Kidney glomerular epithelial cell (primary cell): ENCODE measurements at places on chromosomes 6 and 20.
A peak's percentile ranks its signal among the peaks of the same experiment; 100 is the strongest.

DNA sequence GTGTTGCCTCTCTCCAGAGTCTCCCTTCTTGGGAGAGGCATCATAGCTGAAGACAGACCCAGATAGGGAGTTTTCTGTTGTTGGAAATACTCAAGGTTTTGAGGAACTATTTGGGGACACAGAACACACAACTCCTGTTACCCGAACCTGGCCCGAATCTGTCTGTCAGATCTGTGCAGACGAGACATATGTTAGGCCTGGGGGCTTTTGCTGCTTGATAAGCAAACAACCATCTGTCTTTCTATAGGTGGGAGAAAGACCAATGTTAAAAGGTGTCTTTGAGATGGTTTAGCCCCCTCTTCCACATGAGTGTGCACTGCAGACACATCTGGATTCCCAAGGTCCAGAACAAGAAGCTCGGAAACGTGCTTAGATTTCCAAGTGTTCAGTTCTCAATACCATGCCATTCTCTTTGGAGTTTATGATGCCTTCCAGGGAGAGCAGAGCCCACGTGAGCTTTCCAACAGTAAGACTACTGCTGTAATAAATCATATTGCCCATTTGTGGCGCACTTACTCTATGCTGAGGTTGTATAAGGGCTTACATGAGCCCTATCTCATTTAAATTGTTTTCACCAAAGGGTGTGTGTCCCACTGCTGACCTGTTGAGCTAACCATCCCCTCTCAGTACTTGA lies 3.8 kb upstream of the STX16 start:
- no peak for DNase-seq

DNA sequence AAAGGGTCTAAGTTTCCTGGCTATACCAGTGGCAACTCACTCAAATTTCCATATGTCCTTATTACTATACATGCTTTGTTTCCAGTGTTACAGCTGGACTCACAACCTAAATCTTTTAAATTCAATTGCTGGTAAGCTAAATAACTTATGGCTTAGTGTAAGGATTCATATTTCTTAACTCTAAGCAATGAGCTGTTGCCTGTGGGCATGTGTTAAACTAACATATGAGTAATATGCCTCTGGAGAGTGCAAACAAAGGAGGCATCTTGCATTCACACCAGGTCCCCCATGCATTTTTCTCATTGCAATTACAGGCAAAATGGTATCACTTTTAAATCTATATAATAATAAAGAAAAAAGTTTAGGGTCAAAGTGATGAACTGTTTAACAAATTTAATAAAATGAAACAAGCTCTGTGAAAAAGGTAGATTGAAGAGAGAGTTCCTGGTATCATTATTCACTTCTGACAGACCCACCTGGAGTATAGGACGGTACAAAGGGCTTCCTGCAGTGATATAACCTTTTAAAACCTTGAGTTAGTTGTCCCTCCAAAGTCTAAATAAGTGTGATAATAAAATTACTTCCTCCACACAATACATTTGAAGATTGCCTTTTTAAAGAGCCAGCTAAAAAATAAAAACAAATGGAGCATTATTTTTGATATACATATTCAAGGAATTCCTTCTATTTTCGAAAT lies 57.6 kb upstream of the HMGCLL1 start:
- DNase-seq, result peak; percentile 22

- DNase-seq, result no peak
These were observed 168.2 kb downstream of the SMOC2 start for GRCh38 chr6:168609026-168609685.

DNA sequence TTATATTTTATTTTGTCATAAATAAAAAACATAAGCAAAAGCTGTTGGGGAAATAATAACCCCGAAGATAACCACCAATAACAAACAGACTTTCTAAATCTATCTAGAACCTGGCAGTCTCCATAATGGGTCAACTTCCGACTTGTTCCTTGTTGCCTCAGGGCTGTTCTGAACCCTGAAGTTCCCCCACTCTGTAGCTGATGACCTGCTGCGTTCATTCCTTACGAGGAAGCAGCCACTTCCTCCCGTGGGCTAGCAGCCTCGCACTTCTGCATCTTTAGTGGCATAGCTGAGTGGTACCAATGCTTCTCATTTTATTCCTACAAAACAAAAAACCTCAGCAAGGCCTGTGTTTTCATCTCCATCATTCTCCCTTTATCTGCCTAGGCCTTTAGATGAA lies 103.0 kb downstream of the PLEKHG1 start:
- no peak for DNase-seq

- DNase-seq, result no peak
These were observed 43.0 kb downstream of the FRK start for GRCh38 chr6:116017546-116018295.

DNA sequence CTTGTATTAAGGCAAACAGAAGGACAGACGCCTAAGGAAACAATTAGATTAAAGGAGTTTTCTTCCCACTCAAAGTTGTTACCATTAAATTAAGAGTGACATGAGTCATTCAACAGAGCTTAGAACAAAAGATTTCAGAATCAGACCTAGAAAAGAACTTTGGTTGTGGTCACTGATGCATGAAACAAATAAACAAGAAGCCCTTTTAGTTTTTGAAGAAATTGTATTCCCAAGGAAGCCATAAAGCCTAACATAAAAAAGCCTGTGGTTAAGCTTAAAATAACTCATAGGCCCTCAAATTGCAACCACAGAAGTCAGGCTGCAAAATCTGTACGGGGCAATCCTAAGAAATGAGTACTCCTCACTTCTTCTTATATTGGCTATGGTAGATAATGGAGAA lies 17.9 kb upstream of the TRIM26 start:
- DNase-seq, result no peak

DNA sequence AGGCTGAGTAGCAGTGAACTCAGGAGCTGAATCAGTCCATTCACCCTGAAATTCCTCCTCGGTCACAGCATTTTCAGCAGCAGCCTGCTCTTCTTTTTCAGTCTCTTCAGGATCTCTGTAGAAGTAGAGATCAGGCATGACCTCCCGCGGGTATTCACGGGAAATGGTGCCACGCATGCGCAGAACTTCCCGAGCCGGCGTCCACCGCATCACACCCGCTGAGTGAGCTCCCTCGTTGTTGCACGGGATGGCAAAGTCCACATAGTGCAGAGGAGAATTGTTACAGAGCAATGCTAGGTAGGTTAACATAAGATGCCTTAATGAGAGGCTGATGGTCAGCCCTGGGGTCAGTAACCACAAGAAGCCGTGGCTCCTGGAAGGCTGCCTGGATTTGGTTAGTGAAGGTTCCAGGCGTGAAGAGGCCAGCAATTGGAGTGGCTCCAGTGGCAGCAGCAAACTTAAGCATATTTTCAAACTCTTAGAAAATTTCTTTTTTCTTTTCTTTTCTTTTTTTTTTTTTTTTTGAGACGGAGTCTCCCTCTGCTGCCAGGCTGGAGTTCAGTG lies 113.5 kb upstream of the HDAC2 start:
- no peak for DNase-seq

- no peak for DNase-seq
These were observed 37.6 kb upstream of the PLCB1 start for GRCh38 chr20:8094415-8094818.

- no peak for DNase-seq
These were observed 112.3 kb downstream of the ARID1B start for GRCh38 chr6:156889469-156889868.

DNA sequence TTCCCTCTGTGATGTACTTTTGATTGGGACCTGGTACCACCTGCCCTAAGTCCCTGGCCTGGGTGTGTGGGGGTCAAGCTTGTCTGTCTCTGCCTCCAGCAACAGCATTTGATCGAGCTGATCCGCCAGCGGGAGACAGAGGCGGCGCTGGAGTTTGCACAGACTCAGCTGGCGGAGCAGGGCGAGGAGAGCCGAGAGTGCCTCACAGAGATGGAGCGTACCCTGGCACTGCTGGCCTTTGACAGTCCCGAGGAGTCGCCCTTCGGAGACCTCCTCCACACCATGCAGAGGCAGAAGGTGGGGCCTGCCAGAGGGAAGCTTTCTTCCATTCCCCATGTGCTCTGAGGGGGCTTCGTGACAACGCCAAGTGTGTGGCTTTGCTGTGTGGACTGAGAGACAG lies 5.4 kb downstream of the GID8 start:
- DNase-seq, result no peak

GRCh38 chr6:163351013-163351412 lies 63.5 kb upstream of the QKI start:
- no peak for DNase-seq

GRCh38 chr6:133577851-133578250 lies 311.1 kb upstream of the TCF21 start:
- no peak for DNase-seq

GRCh38 chr6:449486-450419 lies 58.2 kb downstream of the IRF4 start:
- DNase-seq, result no peak

DNA sequence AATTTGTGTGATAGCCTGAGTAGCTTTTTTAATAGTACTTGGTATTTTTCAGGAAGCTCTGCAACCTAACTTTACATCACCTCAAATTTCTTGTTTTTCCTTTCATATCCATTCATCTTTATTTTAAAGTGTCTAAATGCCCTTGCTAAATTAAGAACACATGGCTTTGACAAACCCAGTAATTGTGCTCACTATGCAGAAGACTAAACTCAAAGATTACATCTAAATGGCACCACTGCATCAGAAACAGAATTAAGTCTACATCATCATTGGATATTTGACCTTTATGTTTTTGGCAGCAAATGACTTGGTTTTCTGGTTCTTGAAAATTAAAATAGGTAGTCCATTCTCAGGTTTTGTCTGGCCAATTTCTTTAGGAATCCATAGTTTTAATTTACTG lies 69.6 kb upstream of the HDGFL1 start:
- DNase-seq, result no peak

DNA sequence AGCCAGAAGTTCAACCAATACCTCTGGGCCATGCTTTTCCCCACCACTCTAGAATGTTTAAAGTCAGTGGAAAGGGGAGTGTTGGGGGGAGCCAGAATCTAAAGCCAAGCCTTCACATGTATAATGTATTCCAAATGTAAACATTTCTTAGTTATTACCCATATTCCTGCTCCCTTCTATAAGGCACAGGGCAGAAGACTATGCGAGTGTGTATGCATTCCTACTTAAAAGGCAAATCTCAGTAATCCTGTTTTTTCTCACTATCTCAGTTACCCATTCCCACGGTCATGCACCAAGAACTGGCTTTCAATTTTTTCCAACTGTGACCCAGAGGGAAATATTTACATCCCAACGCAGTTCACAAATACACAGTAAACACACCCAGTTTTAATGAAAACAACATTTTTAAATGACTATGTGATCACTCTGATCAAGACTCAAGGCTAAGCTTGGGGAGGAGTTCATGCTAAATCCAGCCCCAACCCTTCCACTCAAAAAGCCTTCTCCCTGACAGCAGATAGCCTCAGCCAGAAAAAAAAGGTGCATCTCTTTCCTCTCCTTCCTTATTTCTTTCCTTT lies 57.5 kb downstream of the EPB41L2 start:
- no peak for DNase-seq

DNA sequence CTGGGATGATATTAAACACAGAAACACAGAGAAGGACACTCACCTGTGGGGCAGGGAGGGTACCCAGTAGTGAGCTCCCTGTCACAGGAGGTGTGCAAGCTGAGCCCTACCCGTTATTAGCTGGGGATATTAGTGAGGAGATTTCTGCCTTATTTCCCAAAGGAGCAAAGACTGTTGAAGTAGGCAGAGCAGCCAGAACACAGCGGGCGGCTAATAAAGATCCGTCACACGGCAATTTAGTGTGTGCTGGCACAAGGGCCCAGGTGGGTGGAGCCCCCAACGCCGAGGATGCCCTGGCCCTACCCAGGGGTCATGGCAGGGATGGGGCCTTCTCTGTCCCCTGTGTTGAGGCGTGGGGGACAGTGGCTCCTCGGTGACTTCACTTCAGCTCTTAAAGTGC lies 8.3 kb downstream of the VSTM2L start:
- no peak for DNase-seq

DNA sequence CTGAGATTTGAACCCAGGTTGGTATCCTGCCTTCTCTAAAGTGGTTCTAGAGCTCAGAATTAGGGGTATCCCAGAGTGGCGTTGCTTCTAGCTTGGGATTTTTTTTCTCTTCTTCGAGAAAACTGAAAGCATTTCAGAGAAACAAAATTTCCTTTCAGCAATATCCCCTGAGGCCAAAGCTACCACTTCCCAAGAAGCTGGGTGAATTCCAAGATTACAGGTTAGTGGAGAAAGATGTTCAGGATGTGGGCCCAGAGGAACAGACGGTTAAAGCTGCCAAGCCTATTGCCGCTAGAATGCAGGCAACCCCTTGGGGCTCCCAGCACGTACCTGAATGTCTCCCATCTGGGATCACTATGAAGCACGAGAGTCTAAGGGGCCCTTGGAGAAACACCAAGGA lies 134.1 kb downstream of the FOXO3 start:
- no peak for DNase-seq

- DNase-seq, result no peak
These were observed 34.5 kb downstream of the RIOK1 start for GRCh38 chr6:7424058-7424457.

- no peak for DNase-seq
These were observed 74.4 kb downstream of the PRL start for GRCh38 chr6:22222469-22222868.

GRCh38 chr6:39128106-39128505 lies 13.1 kb upstream of the SAYSD1 start:
- no peak for DNase-seq

- no peak for DNase-seq
These were observed 75.1 kb downstream of the ARID1B start for GRCh38 chr6:156852147-156852857.

- no peak for DNase-seq
These were observed 283.0 kb downstream of the SMOC2 start for GRCh38 chr6:168724033-168724432.

DNA sequence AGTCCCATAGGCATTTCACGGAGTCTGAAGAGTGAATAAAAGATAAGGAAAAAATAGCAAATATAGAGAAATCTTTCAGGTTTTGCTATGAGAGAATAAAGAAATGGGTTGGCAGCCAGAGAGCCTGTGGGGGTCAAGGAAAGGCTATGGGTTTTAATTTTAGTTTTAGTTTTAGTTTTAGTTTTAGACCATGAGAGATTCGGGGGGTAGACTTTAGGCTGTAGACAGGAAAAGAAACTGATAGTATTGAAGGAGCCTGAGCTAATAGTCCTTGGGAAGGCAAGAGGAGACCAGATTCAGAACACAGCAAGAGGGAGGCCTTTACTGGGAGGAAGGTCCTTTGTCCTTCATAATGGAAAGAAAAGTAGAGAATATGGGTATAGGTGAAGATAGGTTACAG lies 19.3 kb downstream of the DOP1A start:
- DNase-seq, result no peak

DNA sequence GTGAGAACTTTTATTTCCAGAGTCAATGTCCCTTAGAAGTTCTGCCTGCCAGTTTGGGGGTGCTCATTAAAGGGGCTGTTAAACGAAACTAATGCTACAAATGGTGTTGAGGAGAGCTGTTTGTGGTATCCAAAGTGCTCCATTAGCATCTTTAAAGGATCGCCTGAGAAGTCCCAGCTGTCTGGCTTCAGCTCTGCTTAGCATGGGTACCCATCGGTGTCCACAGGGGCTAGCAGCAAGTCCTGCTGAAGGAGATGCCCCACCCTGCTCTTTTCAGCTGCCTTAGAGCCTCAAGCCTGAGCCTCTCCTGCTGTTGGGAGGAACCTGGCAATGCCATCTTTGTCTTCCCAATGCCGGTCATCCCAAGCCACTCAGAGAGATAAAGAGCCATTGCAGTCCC lies 111.1 kb downstream of the FOXO3 start:
- no peak for DNase-seq
